ENCODE measurements at places on chromosomes 3 and 15. TPM values are rescaled to one million over a fixed set of nuclear protein-coding genes. Genes with fewer than 3 reads are reported as not detected.

- no peak for DNase-seq
These were observed 366.4 kb upstream of the AGTR1 start for GRCh38 chr3:148331081-148331846.

DNA sequence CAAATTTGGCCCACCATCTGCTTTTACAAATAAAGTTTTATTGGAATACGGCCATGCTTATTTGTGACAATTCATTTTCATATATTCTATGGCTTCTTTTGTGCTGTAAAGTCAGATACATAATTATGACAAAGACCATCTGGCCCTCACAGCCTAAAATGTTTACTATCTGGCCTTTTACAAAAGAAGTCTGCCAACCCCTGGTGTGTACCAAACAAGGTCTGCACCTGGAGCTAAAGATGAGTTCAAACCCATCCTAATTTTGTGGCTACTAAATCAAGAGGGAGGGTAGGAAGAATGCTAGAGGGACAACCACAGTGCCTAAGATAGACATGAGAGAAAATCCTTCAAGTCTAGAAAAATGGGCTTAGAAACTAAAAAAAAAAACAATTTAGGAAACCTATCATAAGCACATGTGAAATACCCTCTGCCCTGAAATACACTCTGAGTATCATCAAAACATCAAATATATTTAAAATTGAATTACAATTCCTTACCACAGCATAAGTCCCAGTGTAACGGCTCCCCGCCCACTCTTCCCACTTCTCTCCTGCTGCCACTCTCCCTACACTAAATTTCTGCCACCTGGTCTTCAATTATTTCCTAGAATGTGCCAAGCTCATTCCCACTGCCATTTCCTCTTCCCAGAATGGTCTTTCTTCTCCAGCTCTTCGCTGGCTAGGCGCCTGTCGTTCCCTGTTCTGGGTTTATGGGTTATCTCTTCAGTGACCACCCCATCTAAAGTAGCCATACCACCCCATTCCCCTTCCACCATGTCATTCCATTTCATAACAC, 950.7 kb upstream of the CFAP20DC start:
- DNase-seq, result no peak

Gene GOLGA8J
- total RNA-seq, result 0.15 TPM

GRCh38 chr15:33256874-33257273, 53.9 kb upstream of the RYR3 start:
- DNase-seq, result no peak

DNA sequence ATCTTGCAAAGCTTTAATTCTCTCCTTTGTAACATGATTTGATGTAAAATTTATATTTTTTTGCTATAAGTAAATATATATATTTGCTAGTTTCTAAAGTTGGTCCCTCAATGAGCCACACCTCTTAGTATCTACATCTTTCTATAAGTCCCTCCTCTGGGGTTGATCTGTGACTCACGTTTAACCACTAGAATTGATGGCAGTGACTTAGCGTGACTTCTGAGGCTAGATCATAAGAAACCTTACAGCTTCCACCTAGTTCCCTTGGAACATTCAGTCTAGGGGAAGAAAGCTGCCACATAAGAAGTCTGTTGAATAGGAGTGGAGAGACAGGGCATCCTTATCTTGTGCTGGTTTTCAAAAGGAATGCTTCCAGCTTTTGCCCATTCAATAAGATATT, 56.6 kb upstream of the TNIK start:
- DNase-seq, result no peak
